NCI-H1694 (cell line): ENCODE measurements at places on chromosomes 13 and 19.

DNA sequence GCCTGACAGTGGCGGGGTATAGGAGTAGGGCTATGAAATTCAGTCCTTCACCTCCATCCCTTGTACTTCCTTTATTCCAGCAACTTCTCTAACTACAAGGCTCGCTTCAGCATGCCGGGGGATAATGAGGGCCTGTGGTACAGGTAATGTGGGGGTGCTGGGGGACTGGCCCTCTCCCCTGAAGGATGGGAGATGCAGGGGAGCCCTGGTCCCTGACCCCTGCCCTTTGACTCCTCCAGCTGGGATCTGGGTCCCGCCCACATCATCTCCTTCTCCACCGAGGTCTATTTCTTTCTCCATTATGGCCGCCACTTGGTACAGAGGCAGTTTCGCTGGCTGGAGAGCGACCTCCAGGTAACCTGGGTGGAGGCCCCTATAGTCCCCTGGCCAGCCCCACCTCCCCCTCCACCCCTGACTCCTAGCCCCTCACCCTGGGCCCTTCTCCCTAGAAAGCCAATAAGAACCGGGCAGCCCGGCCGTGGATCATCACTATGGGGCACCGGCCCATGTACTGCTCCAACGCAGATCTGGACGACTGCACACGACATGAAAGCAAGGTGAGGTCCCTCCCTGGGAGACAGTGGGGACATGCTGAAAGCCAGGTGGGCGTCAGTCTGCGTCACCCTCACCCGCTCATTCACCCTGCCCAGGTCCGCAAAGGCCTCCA lies 16.5 kb downstream of the ACP7 start:
- DNase-seq, result no peak

- DNase-seq, result no peak
These were observed 8.7 kb upstream of the CARM1 start for GRCh38 chr19:10862561-10863106.

DNA sequence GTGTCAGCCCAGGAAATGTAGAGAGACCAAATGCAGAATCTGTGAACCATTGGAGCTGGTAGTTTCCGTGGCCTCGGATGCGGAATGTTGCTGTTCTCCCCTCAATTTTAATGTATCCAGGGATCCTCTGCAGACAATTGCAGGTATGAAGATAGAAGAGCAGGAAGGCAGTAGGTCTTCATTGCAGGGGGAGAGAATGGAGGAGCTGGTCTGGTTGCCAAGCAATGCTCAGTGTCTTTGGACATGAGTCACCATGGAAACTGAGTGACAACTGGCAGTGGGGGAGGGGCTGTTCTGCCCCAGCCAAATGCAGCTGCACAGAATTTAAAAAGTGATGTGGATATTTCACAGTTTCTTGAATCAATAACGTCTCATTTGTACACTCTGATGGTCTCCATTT lies 56.1 kb upstream of the ZNF835 start:
- no peak for DNase-seq

DNA sequence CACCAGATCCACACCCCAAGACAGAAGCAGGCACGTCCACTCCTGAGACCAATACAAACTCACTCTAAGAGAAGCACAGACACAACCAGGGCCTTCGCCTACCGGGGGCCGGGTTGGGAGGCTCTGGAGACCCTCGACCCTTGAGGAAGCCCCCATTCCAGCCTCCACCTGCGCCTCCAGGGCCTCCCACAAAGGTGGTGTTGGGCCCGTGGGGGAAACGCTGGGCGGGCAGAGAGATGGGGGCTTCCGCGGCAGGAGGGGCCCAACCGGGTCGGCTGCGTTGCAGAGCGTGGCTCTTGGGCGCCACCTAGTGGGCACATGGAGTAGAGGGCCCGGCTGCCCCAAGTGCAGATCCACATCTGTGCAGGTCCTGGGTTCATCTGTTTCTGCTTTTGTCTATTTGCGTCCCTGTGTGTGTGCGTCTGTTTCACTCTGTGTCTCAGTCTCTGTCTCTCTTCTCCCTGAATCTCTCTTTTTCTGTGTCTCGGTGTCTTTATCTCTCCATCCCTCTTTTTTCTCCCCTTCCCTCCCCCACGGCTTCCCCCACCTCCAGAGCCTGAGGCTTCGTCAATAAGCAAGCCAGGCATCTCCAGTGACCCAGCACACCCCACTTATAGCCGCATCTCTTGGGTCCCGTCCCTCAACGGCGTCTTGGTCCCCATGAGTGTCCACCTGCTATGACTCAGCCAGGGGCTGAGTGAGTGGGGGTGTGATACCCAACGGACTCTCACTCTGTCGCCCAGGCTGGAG lies 10.5 kb upstream of the TINCR start:
- DNase-seq, result peak; percentile 56
